T1000 (cell line): ENCODE measurements at places on chromosomes 13 and 19.

DNA sequence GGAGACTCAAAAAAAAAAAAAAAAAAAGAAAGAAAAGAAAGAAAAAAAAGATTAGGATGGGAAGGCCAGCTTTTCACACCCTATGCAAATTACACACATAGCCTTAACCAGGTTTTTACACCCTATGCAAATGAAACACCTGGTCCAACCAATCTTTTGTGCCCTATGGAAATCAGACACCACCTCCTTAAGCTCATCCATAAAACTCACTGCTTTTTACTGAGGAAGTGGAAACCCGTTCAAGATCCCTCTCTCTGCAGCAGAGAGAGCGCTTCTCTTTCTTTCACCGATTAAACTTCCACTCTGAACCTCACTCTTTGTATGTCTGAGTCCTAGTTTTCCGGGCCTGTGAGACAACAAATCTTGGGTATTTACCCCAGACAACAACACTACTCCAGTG lies 25.3 kb upstream of the HOMER3 start:
- DNase-seq = no peak

- DNase-seq = no peak
Observed at GRCh38 chr13:110347088-110347487, 40.0 kb downstream of the COL4A2 start.

DNA sequence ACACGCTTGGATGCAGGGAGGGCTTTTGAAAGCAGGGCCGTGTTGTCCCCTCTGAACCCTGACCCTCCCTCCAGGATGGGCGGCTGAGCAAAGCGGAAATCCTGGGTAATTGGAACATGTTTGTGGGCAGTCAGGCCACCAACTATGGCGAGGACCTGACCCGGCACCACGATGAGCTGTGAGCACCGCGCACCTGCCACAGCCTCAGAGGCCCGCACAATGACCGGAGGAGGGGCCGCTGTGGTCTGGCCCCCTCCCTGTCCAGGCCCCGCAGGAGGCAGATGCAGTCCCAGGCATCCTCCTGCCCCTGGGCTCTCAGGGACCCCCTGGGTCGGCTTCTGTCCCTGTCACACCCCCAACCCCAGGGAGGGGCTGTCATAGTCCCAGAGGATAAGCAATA lies 15.2 kb downstream of the RCN3 start:
- DNase-seq = no peak

DNA sequence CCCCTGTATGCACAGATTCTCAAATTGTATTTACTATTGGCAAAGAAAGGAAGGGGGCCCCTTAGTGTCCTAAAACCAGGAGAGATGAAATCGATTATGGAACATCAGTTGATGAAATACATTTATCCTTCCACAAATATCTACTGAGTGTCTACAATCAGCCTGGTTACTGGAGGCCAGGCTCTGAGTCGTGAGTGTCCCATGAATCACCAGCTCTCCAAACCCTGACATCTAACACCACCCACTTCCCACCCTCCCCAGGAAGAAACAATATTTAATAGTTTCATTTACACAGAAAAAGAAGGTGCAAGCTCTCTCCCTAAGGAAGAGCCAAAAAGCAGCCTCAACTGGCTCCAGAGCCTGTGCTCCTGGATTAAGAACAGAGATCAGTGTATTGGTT lies 25.2 kb downstream of the KCTD15 start:
- DNase-seq = no peak

GRCh38 chr19:47418692-47419029 lies 666 bp downstream of the MEIS3 start:
- no peak for DNase-seq

GRCh38 chr19:13794398-13794756 lies 866 bp upstream of the ZSWIM4 start:
- DNase-seq = no peak

- DNase-seq = no peak
Observed at GRCh38 chr13:111640006-111640405, 319.6 kb downstream of the TEX29 start.

GRCh38 chr19:7869910-7870511 lies 4.2 kb downstream of the PRR36 start:
- DNase-seq = peak; percentile 84

- DNase-seq = no peak
Observed at GRCh38 chr13:45180713-45181601, 19.9 kb downstream of the KCTD4 start.

DNA sequence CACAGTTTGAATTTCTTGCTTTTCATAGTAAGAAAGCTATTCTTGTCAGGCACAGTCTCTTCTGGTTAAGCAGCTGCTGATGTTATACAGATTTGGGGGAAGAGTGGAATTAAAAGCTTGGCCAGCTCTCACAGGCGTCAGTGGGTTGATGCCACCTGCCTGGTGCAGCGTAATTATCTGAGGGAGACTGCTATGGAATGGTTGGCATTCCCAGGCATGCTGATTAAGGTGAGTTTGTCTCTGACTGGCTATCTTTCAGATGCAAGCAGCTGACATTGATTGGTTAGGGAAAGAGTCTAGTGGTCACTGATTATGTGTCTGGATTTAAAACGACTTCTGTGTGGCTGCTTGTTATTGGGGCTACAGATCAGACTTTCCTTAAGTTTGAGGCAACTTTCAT lies 948.4 kb downstream of the UQCRFS1 start:
- no peak for DNase-seq

DNA sequence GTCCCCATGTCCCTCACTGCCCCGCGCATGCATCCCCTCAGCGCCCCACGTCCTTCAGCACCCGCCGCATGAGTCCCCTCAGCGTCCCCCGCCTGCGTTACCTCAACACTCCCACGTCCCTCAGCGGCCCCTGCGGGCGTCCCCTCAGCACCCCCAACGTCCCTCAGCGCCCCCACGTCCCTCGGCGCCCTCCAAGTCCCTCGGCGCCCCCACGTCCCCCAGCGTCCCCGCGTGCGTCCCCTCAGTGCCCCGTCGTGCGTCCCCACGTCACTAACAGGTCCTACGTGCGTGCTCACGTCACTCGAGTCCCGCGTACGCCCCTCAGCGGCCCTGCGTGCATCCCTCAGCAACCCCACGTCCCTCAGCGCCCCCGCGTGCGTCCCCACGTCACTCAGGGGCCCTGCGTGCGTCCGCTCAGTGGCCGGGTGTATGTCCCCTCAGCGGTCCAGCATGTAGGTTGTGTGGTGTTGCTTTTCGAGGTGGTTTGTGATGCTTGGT lies 19.5 kb upstream of the GAS6 start:
- DNase-seq = no peak

GRCh38 chr19:5498830-5499550 lies 43.8 kb downstream of the ZNRF4 start:
- DNase-seq = no peak

GRCh38 chr19:602391-603301 lies 13.0 kb downstream of the HCN2 start:
- DNase-seq = no peak

DNA sequence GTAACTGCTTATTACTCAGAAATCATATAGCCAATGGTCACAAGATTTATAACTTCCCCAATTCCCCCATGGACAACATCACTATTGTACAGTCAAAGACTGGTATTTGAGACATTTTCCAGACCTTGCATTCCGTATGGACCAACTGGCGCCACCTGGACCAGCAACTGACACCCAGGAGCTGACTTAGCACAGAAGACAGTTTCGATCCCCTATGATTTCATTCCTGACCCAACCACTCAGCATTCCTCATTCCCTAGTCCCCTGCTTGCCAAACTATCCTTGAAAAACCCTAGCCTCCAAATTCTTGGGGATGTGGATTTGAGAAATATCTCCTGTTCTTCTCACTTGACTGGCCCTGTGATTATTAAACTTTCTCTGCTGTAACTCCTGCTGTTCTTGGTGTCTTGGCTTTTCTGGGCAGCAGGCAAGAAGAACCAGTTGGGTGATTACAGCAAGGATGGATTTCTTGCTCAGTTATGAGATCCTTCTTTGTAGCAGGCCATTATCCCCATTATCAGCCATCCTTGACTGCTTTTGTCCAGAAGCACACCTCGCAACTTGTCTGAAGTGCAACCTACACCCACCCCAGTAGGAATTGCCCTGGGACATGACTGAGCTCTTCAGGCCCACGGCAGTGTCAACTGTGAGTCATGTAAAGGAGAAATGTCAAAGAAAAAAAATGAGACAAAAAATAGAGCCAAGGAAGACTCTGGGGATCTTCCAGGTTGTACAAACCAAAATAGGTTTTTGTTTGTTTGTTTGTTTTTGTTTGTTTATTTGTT lies 13.7 kb upstream of the MAP3K10 start:
- no peak for DNase-seq

DNA sequence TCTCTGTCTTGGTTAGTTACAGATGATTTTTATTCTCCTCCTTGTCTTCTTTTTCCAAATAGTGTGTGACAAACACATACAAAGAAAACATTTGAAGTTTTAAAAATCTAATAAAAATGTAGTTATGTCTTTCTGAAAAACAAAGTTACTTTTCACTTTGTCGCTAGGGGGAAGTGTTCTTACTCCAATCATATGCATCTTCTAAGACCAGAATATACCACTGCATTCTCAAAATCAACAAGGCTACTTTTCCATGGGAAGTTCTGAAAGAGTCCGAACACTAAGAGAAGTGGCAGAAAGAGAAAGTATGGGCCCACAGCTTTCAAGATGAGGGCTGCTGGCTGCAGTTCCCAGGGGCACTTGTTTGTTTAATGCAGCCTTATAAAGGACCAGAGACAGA lies 208.9 kb downstream of the DCT start:
- no peak for DNase-seq

DNA sequence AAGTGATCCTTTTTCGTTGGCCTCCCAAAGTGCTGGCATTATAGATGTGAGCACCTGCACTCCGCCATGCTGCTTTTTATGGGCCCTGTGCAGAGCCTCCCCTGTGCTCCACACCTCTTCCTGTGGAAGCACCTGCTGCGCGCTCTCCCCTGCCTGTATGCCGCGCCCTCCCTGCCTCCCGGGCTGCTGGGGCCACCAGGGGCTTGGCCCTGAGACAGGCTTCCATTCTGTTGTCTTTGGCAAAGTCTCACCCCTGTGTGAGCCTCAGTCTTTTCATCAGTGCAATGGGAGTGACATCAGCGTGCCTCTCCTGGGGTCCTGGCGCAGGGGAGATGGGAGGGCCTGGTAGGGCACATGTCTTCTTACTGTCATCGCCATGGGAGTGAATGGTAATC lies 1.3 kb downstream of the FAM174C start:
- no peak for DNase-seq

GRCh38 chr19:22814124-22814523 lies 18.0 kb upstream of the ZNF723 start:
- DNase-seq = no peak

DNA sequence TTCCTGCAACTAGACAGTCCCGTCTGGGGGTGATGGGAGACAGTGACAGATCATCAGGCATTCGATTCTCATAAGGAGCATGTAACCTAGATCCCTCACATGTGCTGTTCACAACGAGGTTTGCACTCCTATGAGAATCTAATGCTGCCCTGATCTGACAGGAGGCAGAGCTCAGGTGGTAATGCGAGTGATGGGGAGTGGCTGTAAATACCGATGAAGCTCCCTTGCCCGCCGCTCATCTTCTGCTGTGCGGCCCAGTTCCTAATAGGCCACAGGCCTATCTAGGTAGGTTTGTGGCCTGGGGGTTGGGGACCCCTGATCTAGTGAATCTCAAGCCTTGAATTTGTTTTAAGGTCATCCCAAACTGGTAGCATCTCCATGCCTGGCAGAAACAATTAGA lies 27.3 kb upstream of the FAM124A start:
- no peak for DNase-seq

DNA sequence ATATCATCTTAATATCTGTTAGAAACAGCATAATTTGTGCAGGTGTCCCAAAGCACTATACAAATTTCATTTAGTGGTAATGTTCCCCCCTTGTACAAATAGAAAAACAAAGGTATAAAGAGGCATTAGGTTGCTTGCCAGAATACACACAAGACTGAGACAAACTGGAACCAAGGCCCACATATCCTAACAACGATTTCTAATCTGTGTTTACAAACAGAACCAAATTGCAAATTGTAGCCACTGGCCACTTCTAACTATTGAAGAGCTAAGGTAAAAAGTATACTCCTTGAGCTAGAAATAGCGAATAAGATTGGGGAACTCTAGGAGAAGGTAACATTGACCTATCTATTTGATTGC lies 526.1 kb downstream of the KLF12 start:
- no peak for DNase-seq

GRCh38 chr19:43552616-43553015 lies 19.6 kb downstream of the ZNF575 start:
- no peak for DNase-seq

GRCh38 chr19:18708452-18709231 lies 25.2 kb downstream of the CRTC1 start:
- DNase-seq = no peak

- no peak for DNase-seq
Observed at GRCh38 chr19:10390652-10391286, 10.4 kb upstream of the TYK2 start.

DNA sequence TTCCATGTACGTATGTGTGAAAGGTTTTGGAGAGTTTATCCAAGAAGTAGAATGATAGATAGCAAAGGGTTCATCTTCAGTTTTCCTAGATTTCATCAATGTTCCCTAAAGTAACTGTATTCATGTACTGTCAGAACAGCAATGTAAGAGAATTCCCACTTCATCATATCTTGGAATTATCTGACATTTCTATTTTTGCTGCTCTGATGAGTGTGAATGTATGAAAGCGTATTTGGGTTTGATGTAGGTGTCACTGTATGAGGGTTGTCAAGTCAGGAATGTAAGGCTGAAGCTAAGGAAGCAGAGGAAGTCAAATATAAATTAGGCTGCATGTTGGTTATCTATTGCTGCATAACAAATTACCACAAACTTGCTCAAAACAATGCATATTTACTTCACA lies 7.2 kb upstream of the KATNAL1 start:
- DNase-seq = no peak

DNA sequence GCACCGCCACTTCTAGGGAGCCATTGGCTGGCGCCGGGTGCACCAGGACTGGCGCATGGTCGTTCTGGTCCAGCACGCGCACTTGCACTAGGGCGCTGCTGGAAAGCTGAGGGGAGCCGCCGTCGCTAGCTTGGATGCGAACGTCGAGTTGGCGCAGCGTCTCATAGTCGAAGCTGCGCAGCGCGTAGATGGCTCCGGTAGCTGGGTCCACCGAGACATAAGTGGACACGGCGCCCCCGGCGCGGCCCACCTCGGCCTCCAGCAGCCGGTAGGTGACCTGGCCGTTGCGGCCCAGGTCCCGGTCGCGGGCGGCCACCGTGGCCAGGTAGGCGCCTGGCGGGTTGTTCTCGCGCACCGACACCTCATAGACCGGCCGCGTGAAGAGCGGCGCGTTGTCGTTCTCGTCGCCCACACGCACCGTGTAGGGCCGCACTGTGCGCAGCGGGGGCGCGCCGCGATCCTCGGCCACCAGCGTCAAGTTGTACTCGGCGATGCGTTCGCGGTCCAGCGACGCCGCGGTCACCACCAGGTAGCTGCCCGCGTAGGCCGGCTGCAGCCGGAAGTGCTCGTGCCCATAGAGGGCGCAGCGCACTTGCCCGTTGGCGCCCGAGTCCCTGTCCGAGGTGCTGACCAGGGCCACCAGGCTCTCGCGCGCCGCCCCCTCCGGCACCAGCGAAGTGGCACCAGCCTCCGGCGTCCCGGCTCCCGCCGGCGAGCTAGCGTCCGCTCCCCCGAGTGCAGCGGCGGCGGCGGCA lies 1.7 kb downstream of the PCDH8 start:
- no peak for DNase-seq
